ENCODE measurements at places on chromosomes 1 and 21. TPM values are rescaled to one million over a fixed set of nuclear protein-coding genes. Genes with fewer than 3 reads are reported as not detected.

ATP5PO gene
- 835 TPM for total RNA-seq

YIPF1 gene
- total RNA-seq, result 13.6 TPM

ANGPTL3 gene
- total RNA-seq, result not detected

SLC44A3 gene
- 3.3 TPM for total RNA-seq

OR6N1 gene
- not detected for total RNA-seq

SV2A gene
- total RNA-seq, result 0.32 TPM

KISS1 gene
- total RNA-seq, result not detected

MX1 gene
- total RNA-seq, result 10.5 TPM

PLEKHM2 gene
- total RNA-seq, result 81.7 TPM

KCNA2 gene
- 0.70 TPM for total RNA-seq

OLFM3 gene
- not detected for total RNA-seq

ZNF687 gene
- total RNA-seq, result 12.4 TPM

MIXL1 gene
- not detected for total RNA-seq

HSD3B1 gene
- total RNA-seq, result not detected

MPZ gene
- 4.8 TPM for total RNA-seq

PLA2G2A gene
- total RNA-seq, result 154 TPM

DIRAS3 gene
- total RNA-seq, result 22.9 TPM

RORC gene
- 15.4 TPM for total RNA-seq

MYCL gene
- total RNA-seq, result 1.2 TPM

CRNN gene
- not detected for total RNA-seq

UBE2G2 gene
- total RNA-seq, result 64.5 TPM

RHD gene
- not detected for total RNA-seq

ZNF362 gene
- total RNA-seq, result 30.1 TPM

GPR61 gene
- 0.32 TPM for total RNA-seq

PTPN7 gene
- 0.27 TPM for total RNA-seq
